Urothelium cell line (cell line): ENCODE measurements at places on chromosomes 4 and X.

DNA sequence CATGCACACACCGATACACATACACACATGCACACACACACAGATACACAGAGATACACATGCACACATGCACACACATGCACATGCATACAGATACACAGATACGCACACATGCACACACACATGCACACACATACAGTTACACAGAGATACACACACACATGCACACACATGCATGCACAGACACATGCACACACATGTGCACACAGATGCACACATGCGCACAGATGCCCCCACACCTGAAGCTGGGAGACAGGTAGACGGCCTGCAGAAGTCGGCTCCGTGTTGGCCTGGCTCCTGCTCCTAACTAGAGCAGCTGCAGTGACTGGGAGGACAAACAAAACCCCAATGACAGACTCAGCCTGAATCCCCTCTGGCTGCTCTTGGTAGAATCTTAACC is 46.8 kb downstream of the PSAPL1 start:
- DNase-seq, result no peak

DNA sequence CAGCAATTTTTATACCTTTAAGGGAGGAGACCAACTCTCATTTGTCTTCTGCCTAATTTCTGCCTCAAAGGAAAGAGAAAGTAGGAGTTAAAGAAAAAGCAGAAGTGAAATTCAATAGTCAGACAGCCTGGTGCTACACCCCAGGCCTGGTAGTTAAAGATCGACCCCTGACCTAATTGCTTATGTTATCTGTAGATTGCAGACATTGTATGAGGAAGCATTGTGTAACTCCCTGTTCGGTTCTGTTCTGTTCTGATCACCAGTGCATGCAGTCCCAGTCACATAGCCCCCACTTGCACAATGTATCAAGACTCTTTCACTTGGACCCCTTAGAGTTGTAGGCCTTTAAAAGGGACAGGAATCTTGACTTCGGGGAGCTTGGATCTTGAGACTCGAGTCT is 335.9 kb upstream of the AR start:
- DNase-seq, result no peak

DNA sequence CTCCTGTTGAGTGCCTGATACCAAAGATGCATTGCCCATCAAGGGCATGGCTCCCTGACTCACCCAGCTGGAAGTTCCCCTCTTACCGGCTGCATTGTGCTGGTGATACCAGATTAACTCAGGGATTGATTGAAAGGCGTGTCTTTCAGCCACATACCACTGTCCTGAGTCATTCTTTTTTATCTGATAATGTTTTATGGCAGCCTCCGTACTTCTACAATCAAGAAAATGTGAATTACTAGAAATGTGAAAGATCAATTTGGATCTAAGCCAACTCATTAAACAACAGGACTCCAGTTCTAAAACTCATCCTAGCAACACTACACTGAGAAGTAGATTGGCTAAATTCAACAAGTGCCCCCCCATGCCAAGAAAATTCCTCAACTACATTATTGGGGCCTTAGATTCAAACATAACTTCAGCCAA is 40.0 kb downstream of the TXK start:
- DNase-seq, result peak; percentile 71

- no peak for DNase-seq
These were observed 67.6 kb upstream of the TMEM150C start for GRCh38 chr4:82629238-82630000.

DNA sequence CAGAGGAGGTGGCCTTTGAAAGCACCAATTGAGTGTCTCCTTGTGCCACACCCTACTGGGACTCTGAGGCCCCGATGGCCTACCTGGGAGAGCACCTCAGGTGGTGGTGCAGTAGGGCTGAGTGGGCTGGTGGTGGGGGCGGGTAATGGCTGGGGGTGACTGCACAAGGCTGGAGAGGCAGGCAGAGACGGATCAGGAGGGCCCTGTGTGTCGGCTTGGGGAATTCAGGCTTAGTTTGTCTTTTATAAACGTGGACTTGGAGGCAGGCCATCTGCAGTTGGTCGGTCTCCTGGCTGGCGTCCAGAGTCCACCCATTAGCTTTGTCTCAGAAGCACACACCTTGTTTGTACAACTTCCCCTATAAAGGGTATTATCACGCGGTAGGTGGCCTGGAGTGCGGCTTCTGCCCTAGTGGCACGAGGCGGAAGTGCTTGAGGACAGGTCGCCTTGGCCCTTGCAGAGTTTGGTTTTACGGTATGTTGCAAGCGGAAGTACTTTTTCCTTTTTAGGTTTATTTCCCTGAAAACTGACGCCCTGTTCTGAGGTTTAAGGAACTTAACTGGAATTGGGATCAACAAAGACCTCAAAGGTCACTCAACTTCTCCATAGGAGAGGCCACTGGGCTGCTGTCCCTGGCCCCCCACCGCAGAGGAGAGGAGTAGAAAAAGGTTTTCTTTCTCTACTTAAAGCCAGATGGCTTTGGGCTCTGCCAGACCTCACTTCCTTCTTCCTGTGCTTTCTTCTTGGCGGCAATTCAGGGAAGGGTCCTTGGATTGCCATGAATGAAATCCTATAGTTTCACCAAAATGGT is 8.0 kb downstream of the TBC1D14 start:
- DNase-seq, result peak; percentile 54

- DNase-seq, result no peak
These were observed 38.2 kb downstream of the TRPC3 start for GRCh38 chr4:121913667-121914066.

DNA sequence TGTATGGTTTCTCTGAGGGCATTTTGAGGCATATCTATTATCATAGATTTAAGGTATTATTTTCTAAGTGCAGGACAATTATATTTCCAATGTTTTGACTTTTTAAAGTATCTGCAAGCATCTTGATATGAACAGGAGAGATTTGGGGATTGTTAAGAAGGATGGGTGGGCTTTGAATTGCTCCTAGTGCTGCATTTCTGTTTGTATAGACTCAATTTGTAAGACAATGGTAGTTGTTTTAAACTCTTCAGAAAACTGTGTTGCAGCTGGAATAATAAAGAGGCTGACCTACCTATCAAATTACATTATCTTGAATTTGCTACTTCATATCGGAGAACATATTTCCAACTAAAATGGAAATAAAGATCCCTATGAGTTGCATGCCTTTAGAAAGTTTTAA is 570.3 kb downstream of the ADGRL3 start:
- no peak for DNase-seq

DNA sequence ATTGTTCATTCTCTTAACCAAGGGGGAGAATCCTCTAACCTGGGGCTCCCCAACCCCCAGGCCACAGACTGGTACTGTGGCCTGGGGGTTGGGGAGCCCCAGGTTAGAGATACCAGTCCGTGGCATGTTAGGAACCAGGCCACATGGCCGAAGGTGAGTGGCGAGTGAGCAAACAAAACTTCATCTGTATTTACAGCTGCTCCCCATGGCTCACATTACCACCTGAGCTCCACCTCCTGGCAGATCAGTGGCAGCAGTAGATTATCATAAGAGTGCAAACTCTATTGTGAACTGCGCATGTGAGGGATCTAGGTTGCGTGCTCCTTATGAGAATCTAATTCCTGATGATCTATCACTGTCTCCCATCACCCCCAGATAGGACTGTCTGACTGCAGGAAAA is 957.2 kb upstream of the PRKX start:
- no peak for DNase-seq

DNA sequence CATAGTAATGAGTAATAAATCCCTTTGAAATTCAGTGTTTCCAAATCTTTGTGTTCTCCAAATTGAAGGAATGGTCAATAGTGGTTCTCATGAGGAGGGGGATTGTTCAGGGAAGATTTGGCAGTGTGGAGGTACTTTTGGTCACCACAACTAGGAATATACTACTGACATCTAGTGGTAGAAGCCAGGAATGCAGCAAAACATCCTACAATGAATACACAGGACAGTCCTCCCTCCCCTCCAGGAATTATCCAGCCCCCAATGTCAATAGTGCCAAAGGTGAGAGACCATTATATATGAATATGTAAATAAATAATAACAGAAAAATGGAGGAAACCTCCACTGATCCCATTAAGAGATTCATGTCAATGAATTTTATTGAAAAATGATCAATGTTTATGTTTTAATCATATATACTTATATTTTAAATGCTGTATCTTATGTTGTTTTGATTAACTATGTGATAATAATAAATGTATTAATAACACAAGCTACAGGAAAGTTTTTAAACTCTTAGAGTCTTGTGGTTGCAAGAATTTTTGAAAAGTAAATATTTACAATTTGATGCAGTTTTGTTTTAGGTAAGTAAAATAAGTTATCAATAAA is 14.4 kb upstream of the FAM9A start:
- peak; percentile 17 for DNase-seq

GRCh38 chr4:25795566-25796454 is 67.0 kb downstream of the SEL1L3 start:
- DNase-seq, result peak; percentile 80

GRCh38 chr4:80097400-80098177 is 24.6 kb upstream of the ANTXR2 start:
- peak; percentile 61 for DNase-seq

DNA sequence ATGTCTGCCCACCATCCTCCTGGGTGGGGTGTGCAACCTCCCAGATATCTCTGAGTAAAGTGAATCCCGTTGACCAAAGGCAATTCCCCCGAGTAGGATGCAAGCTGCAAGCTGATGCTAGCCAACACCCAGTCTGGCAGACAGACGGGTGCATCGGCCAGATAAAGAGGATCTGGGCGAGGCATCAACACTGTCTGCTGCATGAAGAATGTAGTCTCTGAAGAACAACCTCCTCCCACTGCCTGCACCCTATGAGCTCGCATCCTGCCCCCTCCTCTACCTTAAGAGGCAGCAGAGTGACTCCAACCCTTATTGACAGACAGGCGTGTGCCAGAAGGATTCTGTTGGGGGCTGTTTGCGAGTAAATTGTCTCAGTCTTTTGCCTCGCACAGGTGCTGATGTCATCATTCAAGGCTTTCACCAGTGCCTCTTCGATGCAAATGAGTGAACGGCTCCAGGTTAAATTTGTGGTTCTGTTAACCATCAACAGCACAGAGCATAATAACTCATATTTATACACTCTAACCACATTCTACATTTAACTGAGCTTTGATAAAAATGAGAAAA is 546.9 kb downstream of the BCOR start:
- DNase-seq, result no peak

GRCh38 chr4:153366486-153366885 is 22.0 kb downstream of the MND1 start:
- no peak for DNase-seq

DNA sequence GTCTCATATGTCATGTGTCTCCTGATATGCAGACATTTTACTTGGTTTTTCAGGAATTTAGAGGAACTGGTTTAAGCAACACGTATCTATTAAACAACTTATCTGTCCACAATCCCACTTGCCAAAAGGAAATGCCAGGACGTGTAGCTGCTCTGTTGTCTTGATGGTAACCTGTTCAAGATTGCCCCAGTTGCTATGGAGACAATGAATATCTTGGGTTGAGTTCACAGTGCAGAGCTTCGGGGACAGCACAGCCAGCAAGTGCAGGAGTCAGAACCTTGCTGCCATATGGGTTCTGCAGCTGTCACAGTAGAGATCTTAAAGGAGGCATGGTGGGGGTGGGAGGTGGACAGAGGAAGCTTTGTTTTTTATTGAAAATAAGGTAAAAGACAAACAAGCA is 28.7 kb upstream of the FAM9B start:
- no peak for DNase-seq

- no peak for DNase-seq
These were observed 113.4 kb upstream of the USP38 start for GRCh38 chr4:143071351-143071750.

DNA sequence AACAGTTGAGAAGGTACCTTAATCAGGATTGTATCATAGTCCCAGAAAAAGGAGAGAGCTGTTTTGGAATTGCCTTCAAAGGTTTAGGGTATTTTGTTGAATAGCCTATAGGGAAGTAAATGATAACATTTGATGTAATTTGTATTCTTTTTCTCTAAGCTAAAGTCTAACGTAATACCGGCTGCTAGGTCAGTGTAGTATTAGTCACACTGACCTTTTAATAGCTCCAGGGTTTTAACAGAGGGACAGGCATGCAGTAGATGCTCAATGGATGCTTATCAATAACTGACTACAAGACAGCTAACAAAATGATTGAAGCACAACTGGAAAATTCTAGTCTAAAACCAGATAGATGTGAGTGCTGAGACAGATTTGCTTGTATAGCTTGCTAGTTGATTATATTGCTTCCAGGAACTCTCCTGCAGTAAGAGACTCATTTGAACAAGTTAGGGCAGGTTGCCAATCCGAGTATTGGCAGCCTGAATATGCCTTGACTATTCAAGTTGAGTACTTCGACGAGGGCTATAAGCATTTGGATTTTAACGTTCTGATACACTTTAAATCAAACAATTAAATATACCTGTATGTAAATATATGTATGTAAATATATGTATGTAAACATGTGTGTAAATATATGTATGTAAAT is 16.5 kb upstream of the PNPLA4 start:
- DNase-seq, result no peak

GRCh38 chrX:110008011-110008635 is 5.2 kb downstream of the TMEM164 start:
- DNase-seq, result no peak

DNA sequence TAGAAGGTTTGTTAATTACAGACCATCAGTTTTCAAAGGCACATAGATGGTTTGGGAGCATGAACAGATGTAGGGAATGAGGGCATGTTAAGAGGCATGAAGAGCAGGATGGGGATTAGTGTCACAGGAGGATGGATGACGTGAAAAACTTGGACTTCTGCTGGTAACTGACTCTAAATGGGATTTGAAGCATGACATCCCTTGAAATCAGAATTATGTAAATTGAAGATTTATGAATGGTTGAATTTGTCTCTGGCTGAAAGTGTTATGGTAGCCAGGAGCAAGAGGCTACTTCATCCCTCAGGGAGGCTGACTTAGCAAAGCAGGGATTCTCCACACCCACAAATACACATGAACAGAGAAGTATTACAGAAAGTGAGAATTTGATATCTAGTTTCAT is 454.6 kb downstream of the MAGEB5 start:
- DNase-seq, result no peak

DNA sequence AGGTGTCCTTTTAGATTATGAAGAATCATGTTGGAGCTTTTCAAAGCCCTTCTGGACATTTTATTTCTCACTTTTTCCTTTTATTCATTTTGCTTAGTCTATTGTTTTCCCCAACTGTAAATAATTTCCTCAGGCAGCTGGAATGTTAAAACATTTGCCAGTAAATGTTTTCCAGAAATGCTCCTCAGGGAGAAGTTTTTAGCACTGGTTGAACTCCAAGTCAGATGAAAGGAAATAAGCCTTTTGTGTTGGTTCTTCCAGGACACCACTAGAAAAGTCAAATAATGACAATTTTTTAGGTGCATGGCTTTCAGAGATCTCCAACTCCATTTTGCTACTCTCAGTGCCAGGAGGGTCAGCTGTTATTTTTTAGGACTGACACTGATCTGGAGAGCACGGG is 127.9 kb downstream of the IL13RA2 start:
- no peak for DNase-seq

- DNase-seq, result peak; percentile 74
These were observed at the start of gene ARMCX6 for GRCh38 chrX:101617211-101618191. Gene ARMCX6, minus strand, starts transcription at chrX:101618000. Its CDS starts 1,380 bp downstream, at chrX:101616620.

GRCh38 chr4:10872833-10873517 is 188.4 kb upstream of the CLNK start:
- no peak for DNase-seq

- DNase-seq, result no peak
These were observed 20.6 kb downstream of the DCHS2 start for GRCh38 chr4:154471032-154471431.
